ENCODE measurements at places on chromosomes 13 and 19. TPM values are rescaled to one million over a fixed set of nuclear protein-coding genes. Genes with fewer than 3 reads are reported as not detected.

Gene IGFL1
- total RNA-seq: not detected

Gene GIPR
- total RNA-seq: 14.6 TPM

DNA sequence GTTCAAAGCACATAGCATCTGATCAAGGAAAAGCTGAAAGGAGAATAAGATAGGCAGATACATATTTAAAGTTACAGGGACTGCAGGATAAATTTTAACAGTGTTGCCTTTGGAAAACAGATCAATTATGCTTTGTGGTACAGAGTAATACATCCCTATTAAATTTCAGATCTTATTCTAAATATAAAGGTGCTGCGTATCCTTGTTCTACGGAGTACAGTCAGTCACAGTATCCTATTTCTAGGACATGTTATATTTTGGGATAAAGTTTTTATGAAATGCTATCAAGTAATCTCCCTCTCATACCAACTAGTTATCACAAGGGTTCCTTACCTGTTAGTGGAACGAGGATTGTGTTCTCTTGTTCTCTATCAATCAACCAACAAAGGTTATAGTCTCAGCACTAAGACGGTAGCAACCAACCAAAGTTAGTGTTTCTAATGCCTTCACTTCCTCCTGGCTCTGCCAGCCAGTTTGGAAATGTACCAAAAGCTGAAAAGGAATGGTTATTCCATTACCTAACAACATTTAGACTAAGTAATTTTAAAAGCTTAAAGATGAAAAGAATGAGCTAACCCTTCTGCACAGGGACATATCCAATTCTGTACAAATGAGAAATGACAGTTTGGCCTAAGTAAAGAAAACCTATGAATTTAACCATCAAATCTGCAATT is 35.2 kb downstream of the TSC22D1 start:
- H3K4me3 ChIP-seq: no peak overlapping the region
- no peak for DNase-seq
- H3K4me1 ChIP-seq: peaks cover 6% of the 10 kb centered on the region
- no peaks in the 10 kb centered on the region for H3K27me3 ChIP-seq

Gene TRPM4
- 22.0 TPM for total RNA-seq

DNA sequence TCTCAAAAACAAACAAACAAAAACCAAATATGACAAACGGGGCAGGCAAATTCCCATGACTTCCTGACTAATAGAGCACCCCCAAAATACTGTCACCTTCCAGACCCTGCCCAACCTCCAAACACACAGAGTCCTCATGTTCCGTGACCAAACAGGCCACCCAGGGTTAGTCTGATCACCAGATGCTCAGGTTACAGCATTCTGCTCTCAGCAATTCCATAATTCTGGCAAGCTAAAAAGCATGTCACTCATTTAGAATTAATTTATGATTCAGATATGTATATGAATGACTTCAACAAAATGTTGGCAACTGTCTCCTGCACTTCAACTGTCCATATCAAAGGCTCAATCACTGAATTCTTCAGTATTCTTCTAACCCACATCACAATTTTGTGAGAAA is 52.4 kb downstream of the ZIC5 start:
- no peak overlapping the region for H3K4me3 ChIP-seq
- no peak for DNase-seq
- H3K4me1 ChIP-seq: no peaks in the 10 kb centered on the region
- no peaks in the 10 kb centered on the region for H3K36me3 ChIP-seq

Gene POMP
- total RNA-seq: 88.8 TPM

Gene LHFPL6
- 2.8 TPM for total RNA-seq

DNA sequence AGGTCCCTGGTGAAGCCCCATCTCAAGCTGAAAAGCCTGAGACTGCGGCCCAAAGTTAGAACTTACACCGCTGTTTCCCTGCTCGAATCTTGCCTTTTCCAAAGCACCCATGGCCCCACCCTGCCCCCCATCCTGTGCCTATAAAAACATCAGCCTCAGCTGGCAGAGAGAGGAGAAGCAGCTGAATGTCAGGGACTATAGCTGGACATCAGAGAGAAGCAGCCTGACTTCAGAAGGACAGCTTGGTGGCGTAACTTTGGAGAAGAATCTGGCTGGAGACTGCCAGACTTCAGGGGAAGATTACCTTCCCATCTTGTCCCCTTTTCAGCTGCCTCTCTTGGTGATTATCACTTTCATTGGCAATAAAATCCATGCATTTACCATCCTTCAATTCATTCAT is 9.3 kb upstream of the RCBTB2 start:
- H3K4me3 ChIP-seq: no peak overlapping the region
- no peaks in the 10 kb centered on the region for H3K36me3 ChIP-seq
- peaks cover 46% of the 10 kb centered on the region for H3K27me3 ChIP-seq
- no peak for DNase-seq

- no peak for DNase-seq
- H3K4me3 ChIP-seq: no peak overlapping the region
- peaks cover 6% of the 10 kb centered on the region for H3K4me1 ChIP-seq
- peaks cover 50% of the 10 kb centered on the region for H3K27me3 ChIP-seq
- H3K36me3 ChIP-seq: no peaks in the 10 kb centered on the region
- H3K27ac ChIP-seq: no peak overlapping the region
Observed at GRCh38 chr13:44218501-44219240, 155.0 kb upstream of the SERP2 start.

DNA sequence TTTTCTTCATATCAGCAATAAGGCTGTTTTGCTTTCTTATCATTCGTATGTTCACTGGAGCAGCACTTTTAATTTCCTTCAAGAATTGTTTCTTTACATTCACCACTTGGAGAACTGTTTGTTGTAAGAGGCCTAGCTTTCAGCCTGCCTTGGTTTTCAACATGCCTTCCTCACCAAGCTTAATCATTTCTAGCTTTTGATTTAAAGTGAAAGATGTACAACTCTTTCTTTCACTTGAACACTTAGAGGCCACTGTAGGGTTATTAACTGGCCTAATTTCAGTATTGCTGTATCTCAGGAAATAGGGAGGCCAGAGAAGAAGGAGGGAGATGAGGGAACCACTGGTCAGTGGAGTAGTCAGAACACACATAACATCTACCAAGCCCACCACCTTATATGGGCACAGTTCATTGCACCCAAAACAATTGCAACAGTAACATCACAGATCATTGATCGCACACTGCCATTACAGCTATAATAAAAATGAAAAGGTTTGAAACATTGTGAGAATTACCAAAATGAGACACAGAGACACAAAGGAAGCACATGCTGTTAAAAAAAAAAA is 181.4 kb upstream of the TUBA3C start:
- H3K27me3 ChIP-seq: no peaks in the 10 kb centered on the region
- H3K36me3 ChIP-seq: no peaks in the 10 kb centered on the region
- no peaks in the 10 kb centered on the region for H3K4me1 ChIP-seq
- no peak for DNase-seq
- no peak overlapping the region for H3K4me3 ChIP-seq

DNA sequence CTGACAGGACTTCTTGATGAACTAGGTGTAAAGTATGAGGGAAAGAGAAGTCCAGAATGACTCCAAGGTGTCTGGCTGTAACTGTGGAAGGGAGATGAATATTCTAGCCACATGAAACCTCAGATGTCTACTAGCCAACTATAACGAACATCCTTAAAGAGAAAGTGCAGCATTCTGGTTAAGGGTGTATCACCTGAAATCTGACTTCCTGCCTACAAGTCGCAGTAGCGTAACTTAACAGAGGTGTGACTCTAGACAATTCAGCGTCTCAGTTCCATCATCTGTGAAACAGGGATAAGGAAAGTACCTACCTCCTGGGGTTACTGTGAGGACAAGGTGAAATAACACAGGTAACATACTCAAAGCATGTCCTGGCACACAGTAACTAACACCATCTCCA is 145.7 kb upstream of the FBXL3 start:
- no peaks in the 10 kb centered on the region for H3K27me3 ChIP-seq
- DNase-seq: no peak
- H3K36me3 ChIP-seq: peaks cover 24% of the 10 kb centered on the region
- no peak overlapping the region for H3K4me3 ChIP-seq
- no peak overlapping the region for H3K27ac ChIP-seq

- H3K4me1 ChIP-seq: no peaks in the 10 kb centered on the region
- no peak for DNase-seq
- H3K27me3 ChIP-seq: no peaks in the 10 kb centered on the region
- H3K4me3 ChIP-seq: no peak overlapping the region
Observed at GRCh38 chr13:29703421-29703820, 107.9 kb upstream of the SLC7A1 start.

DNA sequence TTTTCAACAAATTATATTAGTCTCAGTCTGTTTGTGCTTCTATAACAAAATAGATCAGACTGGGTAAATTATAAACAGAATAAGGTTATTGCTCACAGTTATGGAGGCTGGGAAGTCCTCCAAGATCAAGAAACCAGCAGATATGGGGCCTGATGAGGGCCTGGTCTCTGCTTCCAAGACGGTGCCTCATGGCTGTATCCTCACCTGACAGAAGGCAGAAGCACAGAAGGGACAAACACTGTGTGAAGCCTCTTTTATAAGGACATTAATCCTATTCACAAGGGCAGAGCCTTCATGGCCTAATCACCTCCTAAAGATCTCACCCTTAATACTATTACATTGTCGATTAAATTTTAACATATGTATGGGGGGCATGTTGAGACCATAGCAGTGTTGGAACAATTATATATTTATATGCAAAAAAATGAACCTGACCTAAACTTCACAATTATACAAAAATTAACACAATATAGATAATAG is 12.7 kb downstream of the F10 start:
- no peaks in the 10 kb centered on the region for H3K27me3 ChIP-seq
- H3K36me3 ChIP-seq: no peaks in the 10 kb centered on the region
- peaks cover 9% of the 10 kb centered on the region for H3K4me1 ChIP-seq
- no peak overlapping the region for H3K4me3 ChIP-seq

Gene ZFR2
- 17.7 TPM for total RNA-seq

Gene GGN
- 0.99 TPM for total RNA-seq

- H3K4me1 ChIP-seq: no peaks in the 10 kb centered on the region
- no peaks in the 10 kb centered on the region for H3K36me3 ChIP-seq
- no peak overlapping the region for H3K27ac ChIP-seq
- no peaks in the 10 kb centered on the region for H3K27me3 ChIP-seq
- no peak for DNase-seq
Observed at GRCh38 chr13:94495806-94496205, 16.3 kb upstream of the DCT start.

Gene C13orf46
- total RNA-seq: 0.20 TPM

GRCh38 chr19:35447606-35448469 is at the start of gene FFAR2:
Gene FFAR2 (plus strand): TSS chr19:35448257. CDS start chr19:35449715, 1,458 bp downstream.
- H3K27me3 ChIP-seq: no peaks in the 10 kb centered on the region
- DNase-seq: no peak
- H3K27ac ChIP-seq: no peak within 1 kb of the TSS
- no peaks in the 10 kb centered on the region for H3K36me3 ChIP-seq

Measured in endodermal cell (in vitro differentiated cells).